ENCODE measurements at places on chromosomes 3 and 15.

GRCh38 chr3:32603064-32603463 lies 32.4 kb upstream of the DYNC1LI1 start:
- DNase-seq = no peak

- DNase-seq = no peak
These were observed 12.2 kb downstream of the SELENOS start for GRCh38 chr15:101264911-101265641.

DNA sequence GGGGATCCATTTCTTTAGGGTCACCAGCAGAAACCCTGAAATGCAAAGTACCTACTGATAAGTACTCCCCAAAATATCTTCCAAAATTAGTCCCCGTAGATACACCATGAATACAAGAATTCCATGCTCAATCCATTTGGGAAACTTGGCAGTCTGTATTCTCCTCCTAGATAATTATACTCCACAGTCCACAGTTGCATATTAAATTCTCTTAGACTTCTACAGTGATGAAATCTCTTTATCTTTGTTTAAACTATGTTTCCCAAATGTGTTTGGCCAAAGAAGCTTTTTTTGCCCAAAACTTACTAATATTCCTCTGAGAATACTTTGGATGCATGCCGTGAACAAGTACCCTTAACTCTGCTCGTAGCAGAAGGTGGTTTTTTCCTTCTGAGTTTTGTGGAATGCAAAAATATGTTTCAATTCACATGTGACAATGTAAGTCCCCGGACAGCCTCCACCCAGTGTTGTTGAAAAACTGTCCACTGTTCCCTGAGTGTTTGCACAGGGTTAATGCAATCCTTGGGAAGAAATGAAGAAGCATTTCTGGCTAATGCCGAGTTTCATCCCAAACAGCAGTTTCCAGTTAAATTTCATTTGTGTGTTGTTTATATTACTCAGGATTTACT lies 126.7 kb downstream of the ARNT2 start:
- no peak for DNase-seq

DNA sequence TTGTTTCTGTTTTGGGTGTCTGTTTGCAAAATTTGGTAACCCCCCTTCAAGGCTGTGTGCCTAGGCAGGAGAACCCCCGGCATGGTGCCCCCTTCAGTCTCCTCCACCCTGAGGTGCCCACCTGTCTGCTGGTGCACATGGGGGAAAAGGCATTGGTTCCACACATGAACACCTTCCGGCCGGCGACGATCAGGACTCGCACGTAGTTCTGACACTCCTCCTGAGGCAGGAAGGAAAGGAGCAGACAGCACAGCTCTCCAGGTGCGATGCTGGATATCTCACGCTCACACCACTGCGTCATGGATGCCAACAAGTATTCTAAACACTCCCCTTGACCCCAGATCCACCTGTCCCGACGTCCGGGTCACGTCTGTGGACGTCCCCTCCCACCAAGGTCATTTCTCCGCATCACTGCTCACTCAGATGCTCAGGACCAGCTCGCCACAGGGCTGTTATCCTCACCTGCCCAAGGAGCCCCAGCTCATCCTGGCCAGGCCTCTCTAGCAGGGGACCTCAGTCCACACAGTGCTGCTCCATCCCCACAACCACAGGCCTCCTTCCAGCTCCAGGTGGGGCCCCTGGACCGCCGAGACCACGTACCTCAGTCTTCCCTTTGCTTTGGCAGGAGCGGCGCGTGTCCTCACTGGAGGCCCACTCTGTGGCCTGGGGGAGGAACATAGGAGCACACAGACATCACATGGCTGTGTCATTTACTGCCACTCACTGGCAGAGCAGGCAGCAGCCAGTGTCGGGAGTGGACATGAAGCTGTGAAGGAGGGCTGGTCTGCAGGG lies 99.0 kb downstream of the SEMA5B start:
- no peak for DNase-seq

- no peak for DNase-seq
These were observed 4.5 kb downstream of the EIF3J start for GRCh38 chr15:44541282-44541958.

- DNase-seq = no peak
These were observed 7.6 kb downstream of the ULK3 start for GRCh38 chr15:74835312-74835823.

GRCh38 chr3:32175607-32176197 lies 62.8 kb upstream of the CMTM8 start:
- DNase-seq = peak; percentile 52

DNA sequence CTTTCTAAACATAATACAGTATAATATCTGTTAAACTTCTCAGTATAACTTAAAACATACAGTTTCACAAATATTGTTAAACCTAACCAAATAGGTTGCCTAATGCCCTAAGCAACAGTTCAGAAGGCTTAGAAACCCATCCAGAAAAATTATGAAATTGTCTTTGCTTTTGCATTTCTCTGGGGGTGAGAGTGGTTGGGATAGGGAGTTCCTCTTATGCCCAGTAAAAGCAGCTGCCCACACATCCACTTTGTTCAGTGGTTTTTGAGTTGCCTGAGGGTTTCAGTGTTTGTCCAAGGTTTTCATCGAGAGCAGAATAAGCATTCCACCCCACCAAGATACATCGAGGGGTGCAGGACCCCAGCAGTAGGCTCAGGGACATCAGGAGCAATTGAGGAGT lies 179.4 kb downstream of the CDIN1 start:
- DNase-seq = no peak

GRCh38 chr3:143441516-143442171 lies 322.1 kb downstream of the CHST2 start:
- DNase-seq = no peak

DNA sequence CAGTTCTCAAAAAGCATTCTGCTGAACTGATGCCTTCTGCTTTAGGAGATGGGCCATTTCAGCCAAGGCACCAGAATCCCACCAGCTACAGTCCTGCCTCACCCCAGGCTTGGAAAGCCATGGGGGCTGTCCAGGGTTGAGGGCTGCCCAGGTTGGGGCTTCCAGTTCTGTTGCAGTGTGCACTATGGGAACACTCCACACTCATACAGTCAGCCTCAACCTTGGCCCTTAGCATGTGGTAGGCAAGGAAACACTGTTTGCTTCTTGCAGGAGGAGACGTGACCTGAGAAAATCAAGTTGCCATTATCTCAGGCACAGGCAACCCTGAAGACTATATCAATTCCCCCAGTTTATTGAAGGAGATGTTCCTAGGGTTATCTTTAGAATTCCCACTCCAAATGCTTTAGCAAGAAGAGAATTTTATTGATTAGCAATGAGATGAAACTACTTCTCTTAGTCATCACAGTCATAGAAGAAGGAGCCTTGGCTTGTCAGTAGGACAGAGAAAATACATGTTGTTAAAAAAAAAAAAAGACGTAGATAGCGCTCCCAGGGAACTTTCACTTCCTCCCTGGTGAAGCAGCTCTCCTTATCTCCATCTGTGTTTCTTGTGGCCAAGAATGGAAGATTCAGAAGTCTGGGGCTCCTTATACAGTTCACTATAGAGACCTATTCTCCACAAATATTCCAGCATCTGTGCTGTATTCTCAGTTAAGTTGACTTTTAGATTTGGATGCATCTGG lies 38.3 kb upstream of the IL12A start:
- DNase-seq = no peak

DNA sequence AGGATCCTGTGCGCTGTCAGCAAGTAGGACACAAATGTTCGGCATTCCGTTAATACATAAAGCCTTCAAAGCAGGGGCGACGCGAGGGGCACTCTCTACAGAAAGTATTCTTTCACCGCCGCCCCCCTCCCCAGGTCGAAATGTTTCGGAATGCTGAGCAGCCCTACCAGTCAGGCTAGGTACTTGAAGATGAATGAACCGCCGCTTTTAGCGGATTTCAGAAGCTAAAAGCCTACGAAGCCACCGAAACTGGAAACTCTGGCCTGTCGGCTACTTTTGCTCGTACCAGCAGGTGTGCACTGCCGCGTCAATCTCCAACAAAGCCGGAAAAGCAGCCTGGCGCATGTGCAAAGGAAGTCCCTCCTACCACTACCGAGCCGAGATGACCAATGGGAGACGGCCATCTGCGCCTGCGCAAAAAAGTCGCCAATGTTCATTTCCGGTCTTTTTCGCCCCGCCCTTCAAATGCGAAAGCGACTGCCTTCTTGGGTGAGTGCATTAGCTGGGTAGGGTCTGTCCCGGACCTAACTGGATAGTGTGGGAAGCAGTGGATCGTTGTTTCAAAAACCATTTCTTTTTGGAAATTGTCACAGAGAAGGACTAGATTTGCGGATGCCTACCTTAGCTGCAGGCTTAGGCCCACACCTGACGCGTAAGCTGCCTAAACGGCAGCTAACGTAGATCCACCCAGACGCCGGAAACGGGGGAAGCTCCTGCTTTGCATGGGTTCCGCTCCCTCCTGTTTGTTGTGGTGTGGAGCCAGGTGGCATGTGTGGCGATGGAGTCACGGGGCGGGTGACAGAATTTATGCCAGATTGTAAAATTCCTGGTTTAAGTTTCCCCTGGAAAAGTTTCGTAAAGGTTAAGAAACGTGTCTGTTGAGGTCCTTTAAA lies at the start of gene WDR5B:
TSS of gene WDR5B (minus strand) at position 301 of the 893 bp plus-strand sequence. CDS start 534 bp downstream, outside the sequence.
- DNase-seq = peak; percentile 98

GRCh38 chr3:150129166-150129565 lies 158.5 kb upstream of the PFN2 start:
- no peak for DNase-seq

GRCh38 chr15:49135911-49136310 lies 19.5 kb downstream of the COPS2 start:
- no peak for DNase-seq

DNA sequence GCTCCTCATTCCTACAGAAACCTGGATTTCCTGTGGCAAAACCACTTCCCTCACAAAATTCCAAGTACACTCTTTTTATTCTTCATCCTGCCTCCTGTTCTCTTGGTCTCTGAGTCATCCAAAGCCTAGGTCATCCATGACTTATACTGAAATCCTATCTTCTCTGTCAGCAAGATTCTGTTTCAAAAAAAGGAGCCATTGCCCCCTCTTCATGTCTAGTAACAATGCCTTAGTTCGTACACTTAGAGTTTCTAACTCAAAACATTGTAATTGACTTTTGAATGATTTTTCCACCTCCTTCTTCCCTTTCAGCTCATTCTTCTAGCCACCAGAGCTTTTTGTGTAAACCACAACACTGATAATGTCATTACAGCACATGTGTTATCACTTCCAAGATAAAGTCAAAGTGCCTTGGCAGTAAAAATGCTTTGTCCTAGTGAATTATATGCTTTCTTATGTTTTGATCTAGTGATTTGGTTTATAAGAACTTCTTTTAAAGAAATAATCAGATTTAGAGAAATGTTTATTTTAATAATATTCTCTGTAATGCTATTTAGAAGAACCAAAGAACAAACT lies 256.5 kb upstream of the NECTIN3 start:
- DNase-seq = no peak

GRCh38 chr3:32105291-32106131 lies 909 bp upstream of the GPD1L start:
- DNase-seq = no peak

DNA sequence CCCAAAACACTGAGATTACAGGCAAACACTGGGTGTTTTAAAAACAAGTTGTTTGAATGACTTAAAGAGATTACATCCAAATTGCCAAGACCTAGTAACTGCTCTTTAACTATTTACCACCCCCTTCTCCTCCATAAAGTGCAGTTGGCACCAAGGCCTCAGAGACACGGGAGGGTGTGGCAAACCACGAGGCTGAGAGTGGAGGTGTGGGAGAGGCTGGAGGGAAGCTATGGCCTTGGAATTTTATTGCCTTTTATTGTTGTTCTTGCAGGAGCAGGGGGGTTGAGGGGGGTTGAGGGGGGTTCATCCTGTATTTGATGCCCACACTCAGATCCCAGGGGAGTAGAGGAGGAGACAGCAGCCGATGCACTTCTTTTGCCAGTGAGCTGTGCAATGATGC lies 75.9 kb upstream of the CTDSPL start:
- no peak for DNase-seq

DNA sequence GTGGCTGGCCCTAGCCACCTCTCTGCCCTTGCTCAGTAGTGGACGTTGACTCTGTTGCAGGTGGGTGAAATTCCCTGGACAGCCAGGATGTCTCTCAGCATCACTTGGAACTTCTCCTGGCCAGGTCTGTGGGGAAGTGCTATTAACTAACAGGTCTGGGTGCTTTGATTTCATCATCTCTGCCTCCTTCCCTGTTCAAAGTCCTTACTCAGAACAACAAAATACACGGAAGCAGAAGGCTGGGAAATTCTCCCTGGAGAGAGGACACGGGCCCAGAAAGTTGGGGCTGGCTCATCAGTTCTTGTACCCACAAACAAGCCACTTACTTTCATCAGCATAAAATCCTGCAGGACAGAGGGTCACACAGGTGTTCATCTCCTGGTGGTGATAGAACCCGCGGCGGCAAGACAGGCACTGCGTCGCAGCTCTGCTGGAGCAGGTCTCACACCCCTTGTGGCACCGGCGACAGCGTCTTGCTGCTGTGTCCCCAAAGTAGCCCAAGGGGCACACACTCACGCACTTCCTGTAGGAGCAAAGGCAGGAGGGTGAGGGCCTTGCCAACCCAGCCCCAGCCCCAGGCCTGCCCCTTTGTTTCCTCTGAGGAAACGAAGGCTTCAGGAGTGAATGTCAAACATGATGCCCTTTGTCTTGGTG lies 29.6 kb upstream of the SNRPA1 start:
- DNase-seq = no peak

DNA sequence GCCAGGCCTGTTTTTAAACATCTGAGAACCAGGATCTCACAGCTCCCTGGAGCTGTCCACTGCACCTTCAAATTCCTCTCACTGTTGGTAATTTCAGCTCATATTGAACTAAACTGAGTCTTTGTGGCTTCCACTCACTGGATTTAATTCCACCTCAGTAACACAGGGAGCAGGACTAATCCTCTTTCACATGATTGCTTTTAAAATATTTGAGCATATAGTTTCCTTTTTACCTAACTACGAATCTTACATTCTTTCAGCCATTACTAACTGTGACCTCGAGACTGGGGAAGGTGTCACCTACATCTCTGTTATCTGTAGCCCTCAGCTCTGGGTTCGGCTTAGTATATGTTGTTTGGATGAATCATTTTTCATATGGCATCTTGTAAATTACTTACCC lies 194.3 kb upstream of the C2CD4B start:
- DNase-seq = no peak

DNA sequence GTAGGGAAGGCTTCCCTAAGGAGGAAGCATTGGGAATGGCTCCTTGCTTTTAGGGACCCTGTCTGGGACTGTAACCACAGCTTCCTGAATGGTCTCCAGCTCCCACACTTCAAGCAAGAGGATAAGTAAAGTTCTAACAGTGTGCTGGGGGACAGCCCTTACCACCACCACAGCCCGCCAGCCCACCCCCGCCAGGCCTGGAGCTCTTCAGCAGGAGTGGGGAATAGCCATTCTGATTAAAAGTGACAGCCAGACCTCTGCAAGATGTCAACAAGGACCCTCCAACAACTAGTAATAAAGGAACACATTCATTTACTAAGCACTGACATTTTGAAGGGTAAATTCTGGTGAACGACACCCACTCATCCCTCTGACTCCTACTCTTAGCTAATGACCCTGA lies 49.4 kb downstream of the CPN2 start:
- no peak for DNase-seq

- no peak for DNase-seq
These were observed 43.1 kb downstream of the COL8A1 start for GRCh38 chr3:99681512-99681911.

GRCh38 chr3:176987901-176988650 lies 209.2 kb downstream of the TBL1XR1 start:
- DNase-seq = no peak

Measured in renal cortex interstitium (tissue), 15 donors.